ENCODE measurements at places on chromosomes 5 and 9. TPM values are rescaled to one million over a fixed set of nuclear protein-coding genes. Genes with fewer than 3 reads are reported as not detected.

Gene KCTD16
- total RNA-seq = 0.08 TPM

- DNase-seq = no peak
These were observed 43.4 kb downstream of the OSTF1 start for GRCh38 chr9:75131700-75132099.

- no peak for DNase-seq
These were observed 93.2 kb downstream of the ZFAND5 start for GRCh38 chr9:72271613-72272478.

GRCh38 chr9:113966394-113966793 lies 90.3 kb downstream of the ZNF618 start:
- DNase-seq = no peak

DNA sequence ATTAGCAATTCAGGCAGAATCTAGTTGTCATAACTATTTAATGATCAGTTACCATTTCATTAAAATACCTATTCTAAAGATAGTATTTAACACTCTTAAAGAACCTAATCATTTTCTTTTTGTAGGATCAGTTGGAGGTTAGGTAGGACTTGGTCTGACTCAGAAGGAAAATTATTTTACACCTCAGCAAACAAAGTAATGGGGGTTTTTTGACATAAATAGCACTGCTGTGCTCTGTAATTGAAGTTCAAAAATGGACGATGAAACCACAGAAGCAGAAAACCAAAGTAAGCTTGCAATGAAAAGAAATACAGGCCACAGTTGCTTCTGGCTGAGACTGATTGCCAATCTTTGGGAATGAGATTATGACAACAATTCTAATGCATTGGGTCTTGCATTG lies 187.0 kb upstream of the TRPM3 start:
- no peak for DNase-seq

- no peak for DNase-seq
These were observed 803 bp upstream of the CCNO start for GRCh38 chr5:55234121-55234700.
